ENCODE measurements at places on chromosomes 1 and 21.

GRCh38 chr1:40844079-40844478, 18.1 kb downstream of the CITED4 start:
- DNase-seq = no peak

GRCh38 chr1:178121883-178122282, 28.0 kb downstream of the RASAL2 start:
- DNase-seq = no peak

DNA sequence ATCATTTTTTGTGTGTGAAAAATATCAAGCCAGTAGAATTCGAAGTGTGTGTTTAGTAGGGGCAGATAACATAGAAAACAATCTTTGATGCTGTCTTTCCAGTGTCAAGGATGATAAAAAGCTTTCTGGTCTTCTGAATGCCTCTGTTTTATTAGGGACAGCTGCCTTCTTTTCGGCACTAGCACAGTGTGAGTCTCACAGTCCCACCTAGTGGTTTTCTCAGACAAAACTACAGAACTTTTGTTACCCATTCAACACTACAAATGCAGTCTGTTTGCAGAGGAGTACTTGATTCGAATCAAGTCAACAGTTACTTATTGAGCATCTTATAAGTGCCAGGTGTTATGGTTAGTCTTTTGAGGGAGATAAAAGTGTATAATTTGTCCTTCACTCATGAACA, 30.6 kb upstream of the MCOLN3 start:
- DNase-seq = no peak

DNA sequence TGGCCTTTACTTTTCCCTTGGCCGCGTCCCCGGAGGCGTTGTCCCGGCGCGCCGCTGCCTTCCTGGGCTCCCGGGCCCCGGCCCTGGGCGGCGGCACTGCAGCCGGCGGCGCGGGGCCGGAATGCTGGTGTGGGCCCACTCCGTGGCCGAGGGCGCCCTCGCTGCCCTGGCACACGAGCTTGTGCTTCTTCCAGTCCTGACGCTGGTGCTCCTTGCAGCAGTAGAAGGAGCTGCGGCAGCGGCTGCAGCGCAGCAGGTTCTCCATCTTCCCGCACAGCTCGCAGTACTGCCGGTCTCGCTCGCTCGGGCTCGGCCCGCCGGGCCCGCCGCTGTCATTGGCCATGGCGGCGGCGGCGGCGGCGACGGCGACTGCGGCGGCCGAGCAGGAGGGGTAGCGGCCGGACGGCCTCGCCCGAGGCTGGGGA, 529 bp downstream of the EGLN1 start:
- DNase-seq = no peak

DNA sequence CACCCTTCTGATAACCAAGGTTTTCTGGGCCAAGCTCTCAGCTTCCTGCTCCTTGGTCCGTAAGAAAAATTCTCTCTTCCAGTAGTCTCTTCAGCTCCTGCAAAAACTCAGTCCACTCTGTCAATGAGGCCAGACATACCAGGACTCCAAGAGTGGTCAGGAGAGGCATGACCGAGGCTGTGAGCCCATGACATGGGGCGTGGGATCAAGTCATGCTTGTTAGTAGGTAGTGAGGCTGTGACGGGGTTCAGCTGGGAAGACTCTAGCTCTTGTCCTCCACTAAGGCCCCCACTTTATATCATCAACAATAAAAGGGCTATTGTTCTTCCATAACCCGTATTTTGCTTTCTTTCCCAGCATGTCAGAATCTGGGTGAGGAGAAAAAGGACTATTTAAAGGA, 10.1 kb upstream of the HCRTR1 start:
- no peak for DNase-seq

DNA sequence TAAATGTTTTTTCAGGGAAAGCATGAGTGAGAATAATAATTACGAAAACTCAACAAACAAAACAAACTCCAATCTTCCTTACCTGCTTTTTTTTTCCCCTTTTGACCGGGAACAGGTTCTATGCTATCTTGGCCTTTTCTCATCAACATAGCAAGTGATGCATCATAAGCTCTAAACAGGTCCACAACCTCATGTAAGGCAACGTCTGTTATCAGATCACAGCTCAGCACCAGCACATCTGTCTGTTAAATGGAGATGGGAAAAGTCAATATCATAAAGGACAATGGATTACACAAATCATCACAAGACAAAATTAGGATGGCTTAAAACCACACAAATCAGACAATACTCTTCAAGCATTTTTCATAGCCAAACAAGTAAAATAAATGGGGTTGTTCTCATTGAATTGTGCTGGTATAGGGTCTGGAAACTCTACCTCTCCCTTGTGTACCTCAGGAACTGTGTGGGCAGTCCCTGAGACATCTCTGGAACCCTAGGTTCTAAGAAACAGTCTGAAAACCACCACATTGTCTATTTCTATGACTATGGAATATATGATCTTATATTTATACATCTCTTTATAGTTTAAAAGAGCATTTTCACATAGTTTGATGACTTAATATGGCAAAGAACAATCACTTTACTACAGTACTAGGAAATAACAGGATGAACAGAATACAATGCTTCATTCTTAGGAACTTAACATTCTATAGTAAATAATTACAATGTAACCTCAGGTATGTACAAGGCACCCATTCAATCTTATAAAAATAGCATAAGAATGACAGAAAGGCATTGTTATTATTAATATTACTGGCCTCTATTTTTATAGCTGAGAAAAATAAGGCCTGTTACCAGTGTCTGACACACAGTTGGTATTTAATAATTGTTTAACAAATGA, 44.7 kb downstream of the EIF2B3 start:
- DNase-seq = no peak

DNA sequence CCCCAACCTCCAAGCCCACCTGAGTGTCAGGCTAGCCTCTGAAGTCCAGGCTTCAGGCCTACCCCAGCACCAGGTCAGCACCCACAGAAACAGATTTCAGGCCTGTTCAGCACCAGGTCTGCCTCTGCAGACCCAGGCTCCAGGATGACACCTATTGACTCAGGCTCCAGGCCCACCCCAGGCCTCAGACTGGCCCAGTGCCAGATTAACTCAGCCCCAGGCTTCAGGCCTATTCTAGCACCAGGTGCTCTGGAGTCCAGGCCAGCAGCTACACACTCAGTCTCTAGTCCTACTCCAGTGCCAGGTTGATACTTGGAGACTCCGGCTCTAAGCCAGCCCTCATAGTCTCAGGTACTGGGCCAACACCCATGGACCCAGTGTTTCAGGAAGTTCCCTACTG, 541.7 kb upstream of the PBX1 start:
- no peak for DNase-seq

GRCh38 chr1:232974971-232975370, 24.6 kb downstream of the NTPCR start:
- DNase-seq = no peak

- no peak for DNase-seq
Measured at GRCh38 chr1:232334246-232334645, 295.7 kb downstream of the SIPA1L2 start.

GRCh38 chr1:27583479-27583878, 20.5 kb downstream of the AHDC1 start:
- DNase-seq = no peak

GRCh38 chr1:38253314-38253713, 206.7 kb upstream of the POU3F1 start:
- no peak for DNase-seq

- DNase-seq = peak; percentile 57
Measured at GRCh38 chr1:172699111-172699510, 40.2 kb downstream of the FASLG start.

GRCh38 chr1:200774735-200775444, 36.2 kb downstream of the CAMSAP2 start:
- DNase-seq = no peak

DNA sequence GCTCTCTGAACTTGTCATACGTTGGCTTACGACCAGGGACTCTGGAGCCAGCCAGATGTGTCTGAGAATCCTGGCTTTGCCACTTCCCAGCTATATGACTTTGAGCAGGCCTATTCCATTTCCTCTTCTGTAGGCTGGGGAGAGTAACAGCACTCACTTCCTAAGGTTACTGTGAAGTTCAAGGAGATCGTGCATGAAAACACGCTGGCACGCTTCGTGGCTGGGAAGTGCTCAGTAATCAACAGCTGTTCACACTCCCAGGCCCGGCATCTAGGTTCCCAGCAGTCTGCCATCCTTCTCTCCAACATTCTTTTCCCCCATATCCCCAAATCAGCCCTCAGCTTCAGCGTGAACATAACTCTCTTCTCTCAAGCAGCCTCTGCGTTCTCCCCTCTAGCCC, 2.0 kb downstream of the ASCL5 start:
- DNase-seq = no peak

DNA sequence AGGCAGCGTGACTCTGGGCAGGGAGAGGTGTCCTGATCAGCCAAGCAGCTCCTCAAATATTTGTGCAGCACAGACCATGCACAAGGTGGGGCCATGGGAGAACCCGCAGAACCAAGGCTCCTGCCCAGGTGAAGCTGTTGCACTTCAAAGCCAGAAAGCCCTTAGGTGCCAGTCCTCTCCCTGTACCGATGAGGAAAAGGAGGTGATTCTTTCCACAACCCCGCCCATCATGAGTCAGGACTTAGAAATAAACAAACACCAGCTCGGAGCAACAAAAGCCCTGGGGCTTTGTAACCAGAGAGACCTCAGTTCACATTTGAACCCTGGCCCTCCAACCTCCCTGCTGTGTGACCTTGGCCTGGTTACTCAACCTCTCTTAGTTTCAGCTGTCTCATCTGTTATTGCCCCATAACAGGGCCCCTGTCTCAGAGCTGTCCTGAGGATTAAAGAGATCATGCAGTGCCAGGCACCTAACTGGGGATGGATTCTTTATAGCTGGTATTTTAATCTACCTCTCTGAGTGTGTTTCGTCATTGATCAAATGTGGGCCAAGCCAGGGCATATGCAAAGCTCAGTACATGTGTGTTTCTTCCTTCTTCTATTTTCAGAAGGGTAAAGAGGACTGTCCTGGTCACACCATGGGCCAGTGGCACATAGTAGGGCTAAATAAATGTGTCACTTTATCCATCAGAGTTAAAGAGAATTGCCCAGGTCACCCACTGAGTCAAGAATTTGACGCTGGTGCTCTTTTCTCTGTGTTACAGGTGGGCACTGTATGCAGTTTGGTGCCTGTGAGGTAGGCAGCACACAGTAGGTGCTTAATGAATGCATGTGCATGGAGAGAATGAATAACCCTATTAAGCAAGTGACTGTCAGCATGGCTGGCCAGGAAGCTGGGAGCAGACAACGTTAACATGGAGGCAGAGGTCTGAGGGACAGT, 1.4 kb downstream of the LDLRAD1 start:
- DNase-seq = no peak

GRCh38 chr1:164058198-164058597, 500.8 kb upstream of the PBX1 start:
- no peak for DNase-seq

GRCh38 chr1:2279210-2279639, 51.1 kb downstream of the SKI start:
- DNase-seq = no peak

- no peak for DNase-seq
Measured at GRCh38 chr1:205971082-205971481, 27.8 kb upstream of the SLC26A9 start.

- no peak for DNase-seq
Measured at GRCh38 chr1:23868557-23869016, 497 bp upstream of the FUCA1 start.

GRCh38 chr1:45300669-45300997, 26.1 kb upstream of the HPDL start:
- no peak for DNase-seq

GRCh38 chr1:212353181-212353580, 61.5 kb downstream of the PACC1 start:
- no peak for DNase-seq

- no peak for DNase-seq
Measured at GRCh38 chr1:226619031-226619430, 70.5 kb downstream of the STUM start.
